ENCODE measurements at places on chromosomes 7 and 10. TPM values are rescaled to one million over a fixed set of nuclear protein-coding genes. Genes with fewer than 3 reads are reported as not detected.

DNA sequence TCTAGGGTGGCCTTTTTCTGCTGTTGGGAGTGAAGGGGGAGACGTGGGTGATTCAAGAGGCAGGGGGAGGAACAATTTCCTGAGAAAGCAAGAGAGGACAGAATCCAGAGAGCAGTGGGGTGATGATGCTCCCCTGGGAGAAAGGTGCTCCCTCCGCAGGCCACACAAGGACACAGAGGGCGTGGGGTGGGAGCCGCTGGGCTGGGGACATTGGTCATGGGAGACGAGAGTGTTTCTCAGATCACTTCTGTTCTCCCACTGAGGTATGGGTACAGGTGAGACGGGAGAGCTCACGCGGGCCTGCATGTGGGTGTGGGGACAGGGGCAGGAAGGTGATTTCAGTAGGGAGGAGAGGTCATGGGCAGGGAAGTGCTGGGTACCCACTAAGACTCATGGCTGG is 259.5 kb upstream of the CTBP2 start:
- H3K4me3 ChIP-seq: no peak overlapping the region
- no peaks in the 10 kb centered on the region for H3K4me1 ChIP-seq
- no peaks in the 10 kb centered on the region for H3K36me3 ChIP-seq

GRCh38 chr10:62059217-62059920 is 157.9 kb downstream of the ARID5B start:
- peak overlapping the region; percentile 95 for H3K27ac ChIP-seq
- no peak for DNase-seq
- peak overlapping the region; percentile 78 for H3K4me3 ChIP-seq
- H3K27me3 ChIP-seq: no peaks in the 10 kb centered on the region

- no peak for DNase-seq
- H3K27me3 ChIP-seq: no peaks in the 10 kb centered on the region
- no peak overlapping the region for H3K4me3 ChIP-seq
- no peak overlapping the region for H3K27ac ChIP-seq
Measured at GRCh38 chr10:123309731-123310130, 155.5 kb downstream of the BUB3 start.

DNA sequence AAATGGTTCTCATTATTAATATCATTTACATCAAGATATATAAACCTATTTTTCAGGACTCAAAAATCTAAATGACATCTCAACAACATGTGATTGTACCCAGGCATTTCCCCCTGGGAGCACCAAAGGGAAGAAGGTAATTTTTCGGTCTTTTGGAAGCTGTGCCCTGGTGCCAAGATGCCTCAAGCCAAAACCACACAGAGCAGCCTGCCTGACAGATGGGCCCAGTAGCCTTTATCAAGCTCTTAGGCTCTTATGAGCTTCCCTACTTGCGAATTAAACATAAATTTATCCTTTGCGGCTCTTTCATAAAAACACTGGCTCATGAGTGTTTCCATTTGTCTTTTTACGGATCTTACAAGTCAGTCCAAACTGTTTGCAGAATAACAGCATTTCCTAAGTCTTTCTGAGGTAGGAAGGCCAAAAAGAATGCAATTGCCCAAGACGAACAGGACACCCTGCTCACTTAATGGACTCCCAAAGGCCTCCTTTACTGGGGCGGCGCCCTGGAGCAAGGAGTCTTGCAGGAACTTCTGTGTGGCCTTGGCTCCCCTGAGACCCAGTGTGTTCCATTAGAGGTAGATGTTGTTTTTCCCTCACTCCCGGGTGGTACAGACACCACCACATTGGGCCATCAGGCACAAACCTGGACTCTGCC is 4.1 kb upstream of the RASSF4 start:
- no peak overlapping the region for H3K27ac ChIP-seq
- no peak overlapping the region for H3K4me3 ChIP-seq
- H3K4me1 ChIP-seq: peaks cover 17% of the 10 kb centered on the region
- no peak for DNase-seq
- H3K36me3 ChIP-seq: no peaks in the 10 kb centered on the region

GRCh38 chr7:116629051-116629463 is 42.9 kb upstream of the MET start:
- no peak overlapping the region for H3K4me3 ChIP-seq
- peak; percentile 65 for DNase-seq
- H3K27ac ChIP-seq: peak overlapping the region; percentile 71
- no peaks in the 10 kb centered on the region for H3K27me3 ChIP-seq

UPK3B gene
- 7.6 TPM for total RNA-seq

DNA sequence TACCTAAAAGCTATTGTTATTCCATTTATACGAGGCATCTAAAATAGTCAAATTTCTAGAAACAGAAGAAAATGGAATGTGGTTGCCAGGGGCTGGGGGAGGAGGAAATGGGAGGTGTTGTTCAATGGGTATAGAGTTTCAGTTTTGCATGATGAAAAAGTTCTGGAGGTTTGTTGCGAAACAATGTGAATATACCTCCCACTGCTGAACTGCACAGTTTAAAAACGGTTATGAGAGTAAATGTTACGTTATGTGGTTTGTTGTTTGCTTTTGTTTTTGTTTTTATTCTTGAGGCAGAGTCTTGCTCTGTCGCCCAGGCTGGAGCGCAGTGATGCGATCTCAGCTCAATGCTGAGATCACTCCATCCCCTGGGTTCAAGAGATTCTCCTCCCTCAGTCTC is 64.9 kb upstream of the NRBF2 start:
- no peaks in the 10 kb centered on the region for H3K4me1 ChIP-seq
- H3K27ac ChIP-seq: no peak overlapping the region
- H3K4me3 ChIP-seq: no peak overlapping the region
- DNase-seq: no peak
- no peaks in the 10 kb centered on the region for H3K36me3 ChIP-seq
- H3K27me3 ChIP-seq: no peaks in the 10 kb centered on the region

- peak overlapping the region; percentile 52 for H3K4me3 ChIP-seq
- peaks cover 28% of the 10 kb centered on the region for H3K4me1 ChIP-seq
- no peak for DNase-seq
- no peaks in the 10 kb centered on the region for H3K27me3 ChIP-seq
- peak overlapping the region; percentile 77 for H3K27ac ChIP-seq
Measured at GRCh38 chr10:51083356-51083853, 9.1 kb downstream of the PRKG1 start.

DNA sequence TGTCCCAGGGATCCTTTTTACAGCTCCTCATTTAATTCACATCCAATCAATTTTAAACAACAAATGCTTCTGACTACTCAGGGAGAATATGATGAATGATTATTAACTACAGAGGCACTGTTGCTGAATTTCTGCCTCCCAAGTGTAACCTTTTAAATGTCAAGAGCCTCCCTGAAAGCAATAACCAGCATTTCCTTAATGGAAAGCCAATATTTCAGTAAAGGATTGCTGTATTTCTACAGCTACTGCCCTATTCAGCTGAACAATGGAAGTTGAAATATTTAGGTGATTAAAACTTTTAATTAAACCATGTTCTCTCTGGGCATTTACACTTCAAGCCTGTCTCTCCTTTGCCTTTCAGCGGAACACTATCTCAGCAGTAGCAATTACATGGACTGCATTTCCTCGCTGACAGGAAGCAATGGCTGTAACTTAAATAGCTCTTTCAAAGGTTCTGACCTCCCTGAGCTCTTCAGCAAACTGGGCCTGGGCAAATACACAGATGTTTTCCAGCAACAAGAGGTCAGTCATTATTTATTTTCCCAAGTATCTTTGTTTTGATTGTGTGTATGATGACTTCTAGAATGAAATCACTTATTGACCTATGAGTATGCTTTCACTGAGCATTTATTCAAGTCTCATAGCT is 304.7 kb downstream of the BICC1 start:
- no peaks in the 10 kb centered on the region for H3K4me1 ChIP-seq
- no peaks in the 10 kb centered on the region for H3K27me3 ChIP-seq
- DNase-seq: no peak
- no peak overlapping the region for H3K27ac ChIP-seq
- peaks cover 9% of the 10 kb centered on the region for H3K36me3 ChIP-seq
- H3K4me3 ChIP-seq: no peak overlapping the region

DNA sequence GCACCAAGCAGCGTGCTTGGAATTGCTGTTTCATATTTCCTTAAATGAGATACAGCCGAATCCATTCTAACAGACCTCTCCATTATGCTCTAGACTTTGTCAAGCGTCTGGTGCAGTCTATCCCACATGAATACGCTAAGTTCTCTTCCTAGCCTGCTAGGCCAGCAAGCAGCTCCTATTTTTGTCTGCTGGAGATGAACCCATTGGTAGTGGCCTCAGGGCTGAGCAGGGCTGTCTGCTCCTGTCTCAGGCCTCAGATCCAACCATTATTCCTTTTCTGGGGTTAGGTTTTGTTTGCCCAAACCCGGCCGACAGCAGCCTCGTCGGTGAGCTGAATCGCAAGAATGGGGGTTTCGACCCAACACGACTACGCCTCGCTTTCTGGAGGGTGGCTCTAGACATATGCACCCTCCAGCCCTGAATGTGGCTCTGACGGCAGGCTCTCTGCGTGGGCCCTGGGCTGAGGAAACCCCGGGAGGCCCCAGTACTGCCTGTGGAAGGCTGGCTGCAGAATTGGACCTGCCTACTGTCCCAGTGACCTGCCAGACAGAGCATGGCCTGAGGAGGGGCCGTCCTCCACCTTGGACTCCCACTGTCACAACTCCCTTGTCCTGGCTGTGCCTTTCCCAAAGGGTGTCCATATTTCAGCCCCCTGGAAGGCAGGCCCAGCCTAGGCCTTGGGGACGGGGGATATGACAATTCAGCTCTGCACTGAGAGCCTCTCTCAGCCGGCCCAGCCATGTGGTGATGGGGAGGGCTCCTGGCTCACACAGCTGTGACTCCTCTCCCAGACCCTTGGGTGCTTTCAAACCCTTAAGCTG is 267.9 kb upstream of the TCERG1L start:
- H3K4me1 ChIP-seq: no peaks in the 10 kb centered on the region
- no peak overlapping the region for H3K27ac ChIP-seq
- H3K4me3 ChIP-seq: no peak overlapping the region
- H3K27me3 ChIP-seq: no peaks in the 10 kb centered on the region
- no peak for DNase-seq
- H3K36me3 ChIP-seq: no peaks in the 10 kb centered on the region

DNA sequence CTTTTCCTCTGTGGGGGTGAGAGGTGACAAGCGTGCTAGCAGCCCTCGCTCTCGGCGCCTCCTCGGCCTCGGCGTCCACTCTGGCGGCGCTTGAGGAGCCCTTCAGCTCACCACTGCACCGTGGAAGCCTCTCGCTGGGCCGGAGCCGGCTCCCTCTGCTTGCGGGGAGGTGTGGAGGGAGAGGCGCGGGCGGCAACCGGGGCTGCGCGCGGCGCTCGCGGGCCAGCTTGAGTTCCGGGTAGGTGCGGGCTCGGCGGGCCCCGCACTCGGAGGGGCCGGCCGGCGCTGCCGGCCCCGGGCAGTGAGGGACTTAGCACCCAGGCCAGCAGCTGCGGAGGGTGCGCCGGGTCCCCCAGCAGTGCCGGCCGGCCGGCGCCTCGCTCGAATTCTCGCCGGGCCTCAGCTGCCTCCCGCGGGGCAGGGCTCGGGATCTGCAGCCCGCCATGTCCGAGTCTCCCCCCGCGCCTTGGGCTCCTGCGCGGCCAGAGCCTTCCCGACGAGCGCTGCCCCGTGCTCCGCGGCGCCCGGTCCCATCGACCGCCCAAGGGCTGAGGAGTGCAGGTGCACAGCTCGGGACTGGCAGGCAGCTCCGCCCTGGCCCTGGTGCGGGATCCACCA is 352.8 kb upstream of the PODXL start:
- no peak overlapping the region for H3K27ac ChIP-seq
- no peaks in the 10 kb centered on the region for H3K27me3 ChIP-seq
- peak; percentile 52 for DNase-seq
- no peaks in the 10 kb centered on the region for H3K36me3 ChIP-seq

Measured in ascending aorta (tissue), 2 donors.